ENCODE measurements at places on chromosomes 4 and X.
A peak's percentile ranks its signal among the peaks of the same experiment; 100 is the strongest.

DNA sequence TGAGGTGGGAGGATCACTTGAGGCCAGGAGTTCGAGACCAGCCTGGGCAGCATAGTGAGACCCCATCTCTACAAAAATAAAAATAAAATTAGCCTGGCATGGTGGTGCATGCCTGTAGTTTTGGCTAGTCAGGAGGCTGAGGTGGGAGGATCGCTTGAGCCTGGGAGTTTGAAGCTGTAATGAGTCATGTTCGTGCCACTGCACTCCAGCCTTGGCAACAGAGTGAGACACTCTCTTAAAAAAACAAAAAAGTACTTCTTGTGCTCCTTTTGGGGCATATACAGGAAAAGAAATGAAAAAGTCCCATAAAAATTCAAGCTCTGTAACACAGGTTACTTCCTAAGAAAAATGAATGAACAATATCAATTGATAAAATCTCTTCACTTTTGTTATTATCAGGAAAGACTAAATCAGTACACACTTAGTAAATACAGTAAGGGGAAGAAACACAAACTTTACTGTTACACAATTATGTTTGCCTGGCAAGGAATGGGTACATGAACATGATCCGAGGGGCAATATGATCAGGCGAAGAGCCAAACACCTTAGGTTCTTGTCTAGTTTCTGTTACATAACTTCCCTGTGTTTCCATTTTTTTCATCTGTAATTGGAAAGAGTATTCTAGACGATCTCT, 46.9 kb downstream of the CCDC158 start:
- DNase-seq, result no peak

DNA sequence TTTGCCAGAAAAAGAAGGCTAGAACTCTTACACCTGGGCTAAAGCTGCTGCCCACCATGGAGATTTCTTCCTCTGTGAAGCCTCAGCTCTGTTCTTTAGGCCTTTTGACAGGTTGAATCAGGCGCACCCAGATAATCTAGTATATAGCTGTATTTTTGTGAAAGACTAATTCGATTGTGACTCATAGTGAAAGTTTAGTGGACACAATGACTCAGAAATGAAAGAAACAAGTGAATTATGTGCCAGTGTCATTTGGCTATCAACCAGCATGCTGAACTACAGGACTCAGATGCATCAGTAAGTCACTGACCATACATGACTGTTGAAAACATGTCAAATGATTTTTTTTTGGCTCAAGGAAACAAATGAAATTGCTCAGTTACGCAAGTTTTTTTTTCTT, 425.4 kb downstream of the SLITRK2 start:
- DNase-seq, result no peak

DNA sequence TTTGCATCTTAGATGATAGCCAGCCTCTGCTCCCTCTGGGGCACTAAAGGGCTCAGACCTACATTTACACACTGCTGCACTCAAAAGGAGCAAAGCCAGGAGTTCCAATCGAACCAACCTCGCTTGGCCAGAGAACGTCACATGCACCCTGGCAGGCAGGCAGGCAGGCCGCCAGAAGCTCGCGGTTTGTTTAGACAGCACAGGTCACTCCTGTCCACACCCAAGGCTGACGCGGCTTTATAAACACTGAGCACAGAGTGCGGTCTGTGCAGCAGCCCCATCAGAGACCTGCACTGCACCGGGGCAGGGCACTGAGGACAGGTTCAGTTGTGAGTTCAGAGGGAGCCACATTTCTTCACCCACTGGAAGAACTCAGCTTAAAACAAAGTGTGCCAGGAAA, 143.9 kb downstream of the BCOR start:
- peak; percentile 30 for DNase-seq

- no peak for DNase-seq
These were observed 89.1 kb downstream of the RELL1 start for GRCh38 chr4:37597034-37597433.

- no peak for DNase-seq
These were observed 6.7 kb downstream of the BCAP31 start for GRCh38 chrX:153717445-153717844.

DNA sequence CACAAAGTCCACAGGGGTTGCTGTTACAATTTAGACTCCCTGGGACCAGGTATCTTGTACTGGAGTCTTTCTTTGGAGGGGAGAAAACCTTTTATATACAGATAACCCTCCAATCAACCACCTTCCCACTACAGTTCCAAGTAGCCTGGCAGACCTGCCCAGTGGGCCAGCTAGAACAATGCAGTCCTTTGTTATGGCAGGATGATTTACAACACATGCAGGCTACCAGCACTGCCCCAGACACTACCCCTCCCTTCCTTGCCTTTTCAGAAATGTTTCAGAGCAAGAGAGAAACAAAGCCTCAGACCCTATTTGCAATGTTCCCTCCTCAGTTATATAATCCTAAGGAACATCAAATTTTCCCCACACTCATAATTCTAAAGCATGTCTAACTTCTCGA, 11.1 kb downstream of the RASL11B start:
- no peak for DNase-seq

DNA sequence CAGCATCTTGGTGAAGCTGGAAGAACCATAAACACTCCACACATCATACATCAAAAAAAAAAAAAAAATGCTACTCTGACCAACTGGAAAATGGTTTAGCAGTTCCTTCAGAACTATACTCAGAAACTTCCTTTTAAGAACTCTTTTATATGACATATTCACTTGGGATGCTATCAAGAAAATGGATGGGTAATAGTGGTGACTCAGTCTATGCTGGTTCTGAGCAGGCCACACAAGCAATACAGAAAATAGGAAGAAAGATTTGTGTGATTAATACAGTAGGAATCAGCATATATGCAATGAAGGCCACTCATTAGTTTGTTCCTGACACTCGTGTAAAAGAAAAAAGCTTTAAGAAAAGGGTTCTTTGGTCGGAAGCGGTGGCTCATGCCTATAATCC, 123.5 kb upstream of the FAT4 start:
- DNase-seq, result no peak

GRCh38 chr4:119206178-119206577, 6.3 kb upstream of the USP53 start:
- no peak for DNase-seq

DNA sequence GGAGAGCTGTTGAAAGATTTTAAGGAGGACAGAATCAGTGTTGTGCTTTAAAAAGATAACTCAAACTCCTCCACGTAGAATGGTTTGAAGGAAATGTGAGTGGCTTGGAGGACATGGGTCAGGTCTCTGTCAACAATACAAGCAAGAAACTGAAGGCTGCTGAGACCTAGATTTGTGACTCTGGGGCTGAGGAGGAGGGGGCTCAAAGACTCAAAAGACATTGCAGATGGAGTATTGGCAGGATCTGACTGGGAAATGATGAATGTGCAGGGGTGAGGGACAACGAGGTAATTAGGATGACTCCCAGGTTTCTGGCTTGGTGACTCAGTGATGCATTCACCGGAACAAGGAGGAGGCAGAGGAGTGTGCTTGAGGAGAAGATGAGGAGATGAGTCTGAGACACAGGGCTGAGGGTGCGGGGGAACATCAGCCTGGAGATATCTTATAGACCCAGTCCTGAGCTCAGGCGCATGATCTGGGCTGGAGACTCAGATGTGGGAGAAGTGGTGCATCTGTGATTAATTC, 3.3 kb upstream of the RPS4X start:
- DNase-seq, result no peak

- no peak for DNase-seq
These were observed 161.9 kb downstream of the PTTG2 start for GRCh38 chr4:38122060-38122459.

- no peak for DNase-seq
These were observed 588.2 kb upstream of the ADGRL3 start for GRCh38 chr4:60611762-60612496.

- DNase-seq, result no peak
These were observed 90.4 kb downstream of the COX7B2 start for GRCh38 chr4:46818604-46819003.
